ENCODE measurements at places on chromosomes 4 and X.

DNA sequence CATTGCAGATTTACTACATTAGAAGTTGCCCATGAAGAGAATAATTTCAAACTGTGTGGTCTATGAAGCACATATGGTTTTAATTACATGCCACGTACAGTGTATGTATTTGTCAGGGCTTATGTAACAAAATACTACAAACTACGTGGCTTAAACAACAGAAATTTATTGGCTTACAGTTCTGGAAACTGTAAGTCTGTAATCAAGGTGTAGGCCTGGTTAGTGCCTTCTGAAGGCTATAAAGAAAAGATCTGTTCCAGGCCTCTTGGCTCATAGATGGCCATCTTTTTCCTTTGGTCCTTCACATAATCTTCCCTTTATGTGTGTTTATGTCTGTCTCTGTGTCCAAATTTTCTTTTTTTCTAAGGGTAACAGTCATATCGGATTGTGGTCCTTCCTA, 1160.2 kb downstream of the FAM133A start:
- DNase-seq, result no peak

GRCh38 chr4:153257151-153257620, 52.9 kb downstream of the TRIM2 start:
- no peak for DNase-seq

GRCh38 chrX:69214463-69214862, 49.2 kb upstream of the PJA1 start:
- DNase-seq, result no peak

- DNase-seq, result no peak
Measured at GRCh38 chr4:107757864-107758476, 37.9 kb upstream of the PAPSS1 start.

DNA sequence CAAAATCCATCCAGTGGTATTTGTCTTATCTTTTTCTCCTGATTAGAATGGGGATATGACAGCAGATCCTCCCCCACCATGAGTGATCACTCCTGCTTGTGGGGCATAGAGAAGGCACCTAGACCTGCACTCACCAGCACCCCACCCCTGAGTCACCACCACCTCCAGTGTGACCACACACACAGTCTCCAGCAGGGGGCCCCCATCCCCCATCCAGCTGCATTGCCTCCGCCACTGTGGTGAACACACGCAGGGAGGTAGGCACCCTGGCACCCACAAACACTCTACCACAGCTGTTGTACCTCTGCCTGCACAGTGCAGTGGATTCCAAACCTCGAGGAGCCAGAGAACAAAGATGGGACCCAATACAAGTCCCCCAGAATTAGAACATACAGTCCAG, 9.0 kb upstream of the MAGEA8 start:
- no peak for DNase-seq

DNA sequence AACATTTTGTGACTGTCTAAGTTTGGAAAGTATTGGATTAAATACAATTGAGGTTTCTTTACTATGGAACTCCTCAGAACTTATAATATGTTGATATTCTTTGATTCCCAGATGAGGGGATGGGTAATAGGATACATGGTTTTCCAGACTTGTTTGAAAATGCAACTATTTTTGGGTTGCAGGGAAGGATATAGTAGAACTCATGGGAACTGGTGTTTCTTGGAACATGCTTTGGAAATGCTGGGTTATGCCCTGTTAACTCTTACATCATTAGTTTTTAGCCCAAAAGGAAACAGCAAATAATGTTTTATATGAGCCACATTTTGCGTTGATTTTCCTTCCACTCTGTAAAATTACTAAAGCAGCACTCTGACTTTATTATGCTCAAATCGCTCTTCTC, 41.9 kb downstream of the HPF1 start:
- DNase-seq, result no peak

DNA sequence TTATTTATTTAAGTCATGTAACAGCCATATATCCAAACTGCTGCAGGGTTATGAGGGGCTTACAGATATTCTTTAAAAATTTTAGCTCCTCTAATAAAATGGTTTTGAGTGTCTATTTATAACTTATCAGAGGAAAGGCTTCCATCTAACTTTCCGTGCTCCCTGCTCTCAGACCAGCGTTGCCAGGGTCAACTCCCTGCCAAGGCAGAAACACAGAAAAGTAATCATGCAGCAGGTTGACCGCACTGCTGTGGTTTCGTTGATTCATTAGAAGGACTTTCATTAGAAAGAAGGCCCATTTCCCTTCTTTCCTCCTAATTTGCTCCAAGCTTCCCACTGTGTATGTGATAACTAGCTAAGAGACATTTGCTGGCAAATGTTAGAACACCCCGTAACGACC, 33.9 kb downstream of the BCLAF3 start:
- no peak for DNase-seq

DNA sequence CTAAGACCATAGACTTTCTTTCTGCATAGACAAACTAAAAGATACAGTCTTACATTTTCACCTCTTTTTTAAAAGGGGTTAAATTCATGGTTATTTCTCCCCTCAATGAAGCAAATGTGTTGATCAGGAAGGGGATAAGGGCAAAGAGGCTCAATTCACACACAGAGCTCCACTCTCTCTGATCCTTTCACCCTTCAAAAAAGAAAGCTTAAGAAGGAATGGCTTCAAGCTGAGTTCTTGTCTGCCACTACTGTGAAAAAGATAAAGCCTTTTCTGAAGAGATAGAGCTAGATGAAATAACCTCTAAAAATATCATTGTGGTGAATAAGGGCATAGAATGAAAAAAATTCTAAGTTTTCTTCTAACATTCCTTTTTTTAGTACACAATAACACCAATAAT, 28.3 kb downstream of the SEPSECS start:
- no peak for DNase-seq

Data from memory B cell (primary cell).